ENCODE measurements at places on chromosomes 3 and 15.

DNA sequence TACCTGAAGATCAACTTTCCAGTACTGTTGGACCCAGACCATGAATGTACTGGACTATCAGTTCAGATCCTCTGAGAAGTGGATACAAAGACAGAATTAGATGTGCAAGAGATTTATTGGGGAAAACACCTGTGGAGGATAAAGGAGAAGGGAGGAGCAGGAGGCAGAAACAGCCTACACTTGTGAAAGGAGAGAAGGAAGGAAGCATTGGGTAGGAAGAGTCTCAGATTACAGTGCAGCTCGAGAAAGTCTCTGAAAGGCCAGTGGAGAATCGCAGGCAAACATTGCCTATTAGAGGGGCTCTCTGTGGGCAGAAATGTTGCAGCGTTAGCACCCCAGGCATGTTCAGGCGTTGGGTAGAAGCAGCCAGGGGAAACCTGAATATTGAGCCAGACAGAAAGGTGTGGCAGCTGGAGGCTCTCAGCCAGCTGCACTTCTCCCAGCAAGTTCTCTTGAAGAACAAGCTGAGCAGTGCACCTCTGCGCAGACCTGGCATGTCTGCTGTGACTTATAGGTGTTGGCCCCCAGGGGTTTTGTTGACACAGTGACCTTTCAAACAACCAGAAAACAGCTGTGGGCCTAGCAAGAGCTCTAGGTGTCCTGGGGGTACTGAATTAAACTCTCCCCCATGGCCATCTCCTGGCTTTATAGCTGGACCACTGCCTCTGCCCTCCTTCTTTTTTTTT is 7.0 kb downstream of the CHST14 start:
- DNase-seq: no peak

DNA sequence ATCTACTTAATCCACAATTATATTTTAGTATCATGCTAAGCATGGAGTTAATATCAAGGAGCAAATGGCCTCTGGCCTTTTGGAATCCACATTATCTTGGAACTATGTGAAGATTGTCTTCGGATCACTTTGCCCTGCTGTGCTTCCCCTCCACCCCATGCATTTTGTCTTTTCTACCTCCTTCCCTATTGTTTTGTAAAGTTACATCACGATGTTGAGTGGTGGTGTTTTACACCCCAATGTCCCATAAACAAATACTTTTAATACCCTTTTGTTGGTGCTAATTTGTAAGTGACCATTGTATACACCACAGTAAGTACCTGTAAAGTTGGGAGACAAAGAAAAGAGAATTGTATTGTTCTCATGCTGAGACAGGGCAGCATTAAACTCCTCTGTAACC is 258.4 kb upstream of the ZNF717 start:
- DNase-seq: no peak

DNA sequence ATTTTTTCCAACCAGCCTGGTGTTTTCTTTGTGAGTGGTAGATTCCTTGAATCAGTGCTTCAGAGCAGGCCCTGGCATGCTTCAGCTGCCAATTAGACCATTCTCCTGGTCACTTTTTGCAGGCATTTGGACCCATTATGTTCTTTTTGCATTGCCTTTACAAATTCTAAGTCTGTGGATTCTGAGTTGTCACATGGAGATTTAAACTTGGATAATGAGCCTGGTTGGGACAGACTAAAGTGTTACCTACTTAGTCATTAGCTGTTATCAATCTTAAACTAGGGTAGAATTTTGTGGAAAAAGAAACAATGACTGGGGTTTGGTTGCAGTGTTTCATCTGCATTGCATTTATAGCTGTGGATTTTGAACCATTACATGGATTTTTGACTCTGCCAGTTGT is 40.6 kb downstream of the ARHGEF26 start:
- no peak for DNase-seq

DNA sequence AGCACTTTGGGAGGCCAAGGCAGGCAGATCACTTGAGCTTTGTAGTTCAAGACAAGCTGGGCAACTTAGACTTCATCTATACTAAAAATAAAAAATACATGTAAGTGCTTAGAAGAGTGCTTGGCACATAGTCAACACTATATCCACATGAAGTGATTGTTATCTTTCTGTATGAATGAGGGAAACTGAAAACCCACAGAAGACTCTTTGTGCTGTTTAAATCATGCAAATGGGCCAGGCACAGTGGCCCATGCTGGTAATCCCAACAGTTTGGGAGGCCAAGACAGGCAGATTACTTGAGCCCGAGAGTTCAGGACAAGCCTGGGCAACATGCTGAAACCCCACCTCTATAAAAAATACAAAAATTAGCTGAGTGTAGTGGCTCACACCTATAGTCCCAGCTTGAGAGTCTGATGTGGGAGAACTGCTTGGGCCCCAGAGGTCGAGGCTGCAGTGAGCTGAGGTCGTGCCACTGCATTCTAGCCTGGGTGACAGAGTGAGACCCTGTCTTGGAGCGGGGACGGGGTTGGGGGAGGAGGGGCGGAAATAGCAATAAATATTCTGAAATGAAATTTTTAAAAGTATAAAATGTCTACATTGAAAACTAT is 129.7 kb downstream of the NR2E3 start:
- no peak for DNase-seq

GRCh38 chr3:132318451-132318850 is 1.2 kb downstream of the ACP3 start:
- DNase-seq: no peak

DNA sequence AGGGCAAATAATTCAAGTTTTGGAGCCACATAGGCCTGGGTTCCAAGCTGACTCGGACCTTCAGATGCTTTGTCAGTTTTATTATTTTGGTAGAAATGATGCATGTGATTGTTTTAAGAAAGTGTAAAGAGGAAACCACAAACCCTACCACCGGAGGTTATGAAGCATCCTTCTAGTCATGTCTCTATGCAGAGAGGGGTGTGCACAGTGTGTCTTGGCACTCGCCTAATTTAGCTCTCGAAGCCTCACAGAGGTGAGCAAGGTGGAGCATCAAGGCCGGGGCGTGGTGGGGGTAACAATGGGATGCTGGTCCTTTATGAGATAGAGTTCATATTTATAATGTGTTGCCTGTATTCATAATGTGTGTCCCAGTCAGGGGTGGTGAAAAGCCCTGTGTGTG is 63.7 kb upstream of the SMAD6 start:
- DNase-seq: no peak

DNA sequence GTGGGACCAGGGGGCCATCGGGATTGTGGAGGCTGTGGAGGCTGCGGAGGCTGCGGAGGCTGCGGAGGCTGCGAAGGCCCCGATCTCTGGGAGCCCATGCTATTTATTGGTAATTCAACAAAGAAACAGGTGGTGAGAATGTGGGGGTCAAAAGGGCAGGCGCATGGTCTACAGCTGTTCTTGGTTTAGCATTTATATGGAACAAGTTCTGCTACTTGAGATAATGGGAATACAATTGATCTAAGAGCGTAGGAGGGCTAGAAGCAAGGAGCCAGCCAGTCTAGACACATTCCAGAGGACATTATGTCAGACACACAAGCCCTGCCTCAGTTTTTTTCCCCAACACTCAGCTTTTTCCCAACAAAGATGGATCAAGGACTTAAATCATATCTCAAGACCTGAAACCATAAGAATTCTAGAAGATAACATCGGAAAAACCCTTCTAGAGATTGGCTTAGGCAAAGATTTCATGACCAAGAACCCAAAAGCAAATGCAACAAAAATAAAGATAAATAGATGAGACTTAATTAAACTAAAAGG is 20.1 kb downstream of the C3orf80 start:
- no peak for DNase-seq

DNA sequence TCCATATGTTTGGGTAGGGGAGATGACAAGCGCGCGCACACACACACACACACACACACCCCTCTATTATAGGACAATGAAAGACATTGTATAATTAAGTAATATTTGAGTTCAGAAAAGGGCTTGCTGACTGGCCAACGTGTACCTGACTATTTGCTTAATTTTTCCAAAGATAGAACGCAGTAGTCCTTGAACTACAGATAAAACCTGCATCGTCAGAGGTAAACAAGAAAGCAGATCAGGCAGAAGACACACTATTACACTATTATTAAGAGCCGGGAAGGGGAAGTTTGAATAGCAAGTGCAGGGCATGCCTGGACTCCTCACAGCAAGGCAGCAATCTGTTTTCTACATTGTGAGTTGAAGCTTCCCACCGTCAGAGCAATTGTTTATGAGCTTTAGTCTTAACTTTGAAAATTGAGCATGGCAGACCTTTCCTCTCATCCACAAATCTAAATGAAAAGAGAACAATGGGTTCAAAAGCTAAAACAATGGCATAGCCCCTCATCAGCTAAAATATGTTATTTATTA is 427.7 kb downstream of the GABRG3 start:
- no peak for DNase-seq

DNA sequence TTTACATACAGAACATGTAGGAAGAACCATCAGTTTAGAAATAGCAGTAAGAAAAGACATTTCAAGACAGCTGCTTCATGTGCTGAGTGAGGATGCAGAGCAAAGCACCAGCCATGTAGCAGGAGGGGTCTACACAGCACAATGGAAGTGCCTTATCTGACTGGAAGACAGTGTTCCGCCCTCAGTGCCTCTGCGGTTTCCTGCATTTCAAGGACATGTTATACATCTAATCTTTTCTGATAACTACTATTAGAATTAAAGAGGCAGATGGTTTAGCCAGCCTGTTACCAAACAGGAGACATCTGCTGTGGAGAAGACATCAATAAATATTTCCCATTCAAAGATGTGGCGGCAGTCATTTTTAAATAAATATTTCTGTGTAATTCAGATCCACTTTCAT is 10.6 kb downstream of the LSG1 start:
- DNase-seq: no peak

GRCh38 chr15:49860101-49860500 is 239.3 kb downstream of the DTWD1 start:
- DNase-seq: no peak

GRCh38 chr3:150414959-150415358 is 6.9 kb downstream of the TSC22D2 start:
- no peak for DNase-seq

GRCh38 chr3:194579091-194579606 is 54.1 kb downstream of the TMEM44 start:
- no peak for DNase-seq

- DNase-seq: no peak
Measured at GRCh38 chr3:69013253-69014021, at the start of gene EOGT. Gene EOGT (minus strand): TSS chr3:69013684. CDS start chr3:69009846, 3,838 bp downstream.

DNA sequence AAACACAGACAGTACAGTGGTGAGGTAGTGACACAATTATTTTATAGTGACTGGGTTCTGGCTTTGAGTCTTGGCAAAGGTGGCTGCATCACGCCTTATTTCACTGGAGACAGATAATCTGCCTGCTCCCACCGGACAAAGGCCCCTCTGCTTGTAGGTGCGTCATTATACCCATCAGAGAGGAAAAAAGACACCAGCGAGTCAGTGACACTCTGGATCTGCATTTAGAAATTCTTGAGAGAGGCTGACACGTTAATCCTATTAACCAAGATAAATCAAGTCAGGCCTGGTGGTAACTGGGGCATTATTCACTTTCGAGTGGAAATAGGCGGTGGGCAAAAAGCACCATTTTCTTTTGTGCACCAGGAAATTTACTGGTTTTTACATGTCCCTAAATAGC is 76.2 kb downstream of the NR2F2 start:
- DNase-seq: no peak

DNA sequence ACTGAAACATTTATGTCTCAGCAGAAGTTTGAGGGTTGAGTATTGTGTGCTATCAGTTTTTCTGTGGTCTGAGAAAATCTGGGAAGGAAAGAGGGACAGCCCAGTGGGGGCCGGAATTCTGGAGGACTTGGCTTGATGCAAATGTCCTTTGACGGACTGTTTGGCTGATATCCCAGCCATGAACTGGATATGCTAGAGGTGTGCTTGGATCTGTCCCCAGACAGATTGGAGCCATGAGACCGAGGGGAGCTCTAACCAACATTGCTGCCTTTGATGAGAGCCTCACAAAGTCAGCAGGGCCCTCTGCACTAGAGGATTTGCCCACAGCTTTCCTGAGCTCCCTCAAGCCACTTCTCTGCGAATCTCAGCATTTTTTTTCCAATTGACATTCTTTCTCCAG is 405.6 kb downstream of the NTRK3 start:
- DNase-seq: no peak

DNA sequence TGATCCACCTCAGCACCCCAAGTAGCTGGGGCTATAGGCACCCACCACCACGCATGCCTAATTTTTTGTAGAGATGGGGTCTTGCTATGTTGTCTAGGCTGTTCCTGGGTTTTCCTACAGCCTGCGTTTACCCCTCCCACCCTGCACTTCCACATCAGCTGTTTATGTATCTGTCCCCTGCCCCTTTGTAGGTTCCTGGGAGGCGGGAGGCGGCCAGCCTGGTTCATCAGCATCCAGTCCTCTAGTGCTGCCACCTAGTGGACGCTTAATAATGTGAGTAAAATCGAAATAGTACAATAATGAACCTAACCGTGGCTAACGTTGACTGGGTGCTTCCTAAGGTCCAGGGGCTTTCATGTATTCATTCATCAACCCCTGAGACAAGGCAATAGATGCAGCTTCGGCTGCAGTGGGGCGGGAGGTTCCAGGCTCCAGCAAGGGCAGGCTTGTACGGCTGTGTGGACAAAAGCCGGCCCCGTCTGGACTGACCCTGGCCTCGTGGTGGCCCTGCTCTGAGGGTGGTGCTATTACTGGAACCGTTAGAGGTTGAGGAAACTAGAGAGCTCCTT is 1.2 kb upstream of the LCTL start:
- DNase-seq: peak; percentile 52

DNA sequence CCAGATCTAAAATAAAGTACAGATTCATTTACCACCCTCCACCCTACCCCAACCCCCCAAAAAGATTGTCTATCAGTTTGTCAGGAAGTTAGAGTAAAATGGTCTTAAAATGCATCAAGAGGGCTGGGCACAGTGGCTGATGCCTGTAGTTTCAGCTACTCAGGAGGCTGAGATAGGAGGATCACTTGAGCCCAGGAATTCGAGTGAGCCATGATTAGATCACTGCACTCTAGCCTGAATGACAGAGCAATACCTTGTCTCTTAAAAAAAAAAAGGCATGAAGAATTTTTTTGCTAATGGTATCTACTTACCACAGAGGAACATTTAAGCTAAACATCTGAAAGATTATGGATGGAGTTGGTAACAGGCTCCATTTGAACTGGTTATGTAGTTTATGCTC is 71.0 kb downstream of the RBM6 start:
- DNase-seq: no peak

DNA sequence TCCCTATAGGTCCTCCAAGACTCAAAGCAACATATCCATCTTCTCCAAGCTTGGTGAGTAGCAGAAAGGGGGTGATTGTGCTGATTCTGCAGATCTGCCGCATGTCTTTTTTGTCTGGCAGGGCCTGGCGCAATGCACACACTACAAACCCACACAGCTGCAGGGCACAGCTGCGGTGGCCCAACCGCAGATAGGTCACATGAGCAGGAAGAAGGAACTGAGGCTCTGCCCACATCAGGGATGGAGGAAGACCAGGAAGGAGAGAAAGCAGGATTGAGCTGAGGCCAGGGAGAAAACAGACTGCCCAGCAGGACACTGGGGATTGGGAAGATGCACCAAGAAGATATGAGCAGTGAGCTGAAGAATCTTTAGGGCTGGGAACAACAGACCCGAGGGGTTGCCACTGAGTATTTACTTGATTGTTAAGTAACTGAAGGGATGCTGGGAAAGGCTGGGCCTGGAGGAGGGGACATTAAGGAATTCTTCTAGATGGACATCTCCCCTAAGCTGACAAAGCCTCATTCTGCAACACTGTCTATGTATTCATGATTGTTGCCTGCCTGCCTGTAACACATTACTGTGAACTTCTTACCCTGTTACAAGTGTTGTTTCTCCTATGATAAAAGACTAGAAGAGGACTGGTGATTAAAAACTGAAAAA is 126.7 kb downstream of the MYLK start:
- DNase-seq: no peak

Measured in left renal pelvis (tissue), 4 donors.